ENCODE measurements at places on chromosomes 6 and 20. TPM values are rescaled to one million over a fixed set of nuclear protein-coding genes. Genes with fewer than 3 reads are reported as not detected.

DNA sequence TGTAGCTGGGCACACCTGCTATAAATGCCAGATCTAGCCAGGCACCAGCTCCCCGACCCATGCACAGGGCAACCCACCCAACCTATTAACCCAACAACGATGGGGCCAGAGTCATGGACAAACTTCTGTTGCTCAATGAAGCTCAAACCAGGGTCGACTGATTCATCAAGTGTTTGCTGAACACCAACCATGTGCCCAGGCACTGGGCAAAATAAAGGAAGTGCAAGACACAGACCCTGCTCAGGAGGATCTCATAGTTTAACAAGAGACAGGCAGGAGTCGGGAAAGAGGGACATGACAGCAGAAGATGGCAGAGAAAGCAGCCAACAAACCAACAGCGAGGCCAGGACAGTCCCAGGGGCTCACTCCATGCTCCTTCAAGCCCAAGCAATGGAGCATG lies 18.8 kb downstream of the KCNK5 start:
- H3K4me1 ChIP-seq = no peaks in the 10 kb centered on the region
- no peaks in the 10 kb centered on the region for H3K27me3 ChIP-seq
- no peak overlapping the region for H3K27ac ChIP-seq
- H3K36me3 ChIP-seq = no peaks in the 10 kb centered on the region
- no peak overlapping the region for H3K4me3 ChIP-seq
- DNase-seq = no peak

FGD2 gene
- total RNA-seq = not detected

DNA sequence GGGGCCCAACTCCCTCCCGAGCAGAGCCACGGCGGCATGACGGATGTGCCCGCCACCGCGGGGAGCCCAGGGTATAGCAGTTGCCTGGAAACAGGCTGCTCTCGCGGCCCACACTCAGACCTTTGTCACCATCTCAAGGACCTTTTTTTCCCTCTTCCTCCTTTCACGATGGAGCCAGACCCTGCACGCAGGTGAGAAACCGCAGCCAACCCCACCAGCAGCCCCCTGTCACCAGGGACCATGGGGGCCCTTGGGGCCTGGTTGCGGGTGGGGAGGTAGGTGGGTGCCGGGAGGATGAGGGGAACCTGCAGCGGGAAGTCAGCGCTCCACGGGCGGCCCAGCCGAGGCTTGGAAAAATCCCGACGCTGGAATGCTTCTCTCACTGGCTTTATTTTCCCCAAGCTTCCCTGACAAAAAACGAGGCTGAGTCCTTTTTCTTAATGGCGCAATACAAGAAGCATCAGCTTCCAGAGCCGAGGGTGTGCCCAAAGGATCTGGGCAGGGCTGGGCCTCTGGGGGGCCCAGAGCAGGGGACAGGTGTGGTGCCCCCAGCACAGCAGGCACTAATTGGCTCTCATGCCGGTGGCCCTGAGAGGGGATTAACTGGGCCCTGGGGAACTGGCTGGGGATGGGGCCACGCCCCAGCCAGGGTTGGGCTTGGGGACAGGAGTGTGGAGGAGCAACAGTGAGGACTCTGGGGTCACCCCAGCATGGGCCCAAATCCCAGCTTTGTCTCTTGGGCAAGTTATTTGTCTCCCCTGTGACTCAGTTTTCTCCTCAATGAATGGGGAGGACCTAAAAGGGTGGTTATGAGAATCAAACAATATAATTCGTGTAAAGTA lies 23.9 kb downstream of the NOL4L start:
- H3K4me3 ChIP-seq = no peak overlapping the region
- peaks cover 3% of the 10 kb centered on the region for H3K27me3 ChIP-seq
- no peak for DNase-seq
- no peaks in the 10 kb centered on the region for H3K36me3 ChIP-seq
- no peak overlapping the region for H3K27ac ChIP-seq

GRCh38 chr20:14609328-14610221 lies 272.2 kb upstream of the FLRT3 start:
- H3K36me3 ChIP-seq = no peaks in the 10 kb centered on the region
- no peak for DNase-seq
- H3K27ac ChIP-seq = no peak overlapping the region
- no peaks in the 10 kb centered on the region for H3K4me1 ChIP-seq
- no peaks in the 10 kb centered on the region for H3K27me3 ChIP-seq

DNA sequence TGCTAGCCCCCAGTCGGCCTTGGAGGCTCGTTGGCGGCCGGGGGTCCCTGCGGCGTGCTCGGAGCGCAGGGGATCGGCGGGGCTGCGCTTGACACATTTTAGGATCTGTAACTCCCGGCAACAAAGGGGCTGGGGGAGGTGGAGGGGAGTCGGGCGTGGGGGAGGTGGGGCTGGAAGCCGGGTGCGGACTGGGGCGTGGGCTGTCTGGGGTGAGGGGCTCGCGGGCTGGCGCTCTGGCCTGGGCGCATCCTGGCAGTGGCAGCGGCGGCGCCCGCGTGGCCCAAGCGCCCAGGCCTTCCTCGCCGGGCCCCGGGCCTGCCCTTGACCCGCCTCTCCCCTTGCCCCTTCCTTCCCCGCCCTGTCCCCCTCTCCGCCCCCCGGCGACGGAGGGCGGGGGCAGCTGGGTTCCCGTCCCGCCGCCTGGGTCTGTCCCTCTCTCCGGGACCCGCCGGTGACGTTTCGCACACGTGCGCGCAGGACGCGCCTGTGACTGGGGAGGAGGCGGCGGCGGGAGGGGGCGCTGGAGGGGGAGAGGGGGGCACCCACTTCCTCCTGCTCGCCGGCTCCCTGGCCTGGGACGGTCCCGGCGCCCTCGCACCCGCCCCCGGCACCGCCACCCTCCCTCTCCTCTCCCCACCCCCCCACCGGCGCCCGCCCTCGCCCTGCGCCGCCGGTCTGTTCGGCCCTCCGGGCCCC lies 1.5 kb downstream of the E2F3 start:
- H3K4me3 ChIP-seq = peak overlapping the region; percentile 86
- no peaks in the 10 kb centered on the region for H3K27me3 ChIP-seq
- peak overlapping the region; percentile 84 for H3K27ac ChIP-seq
- 0 out of 2 replicates have a peak, but pooled peaks cover 2% of the 10 kb centered on the region for H3K36me3 ChIP-seq
- no peaks in the 10 kb centered on the region for H3K4me1 ChIP-seq

DNA sequence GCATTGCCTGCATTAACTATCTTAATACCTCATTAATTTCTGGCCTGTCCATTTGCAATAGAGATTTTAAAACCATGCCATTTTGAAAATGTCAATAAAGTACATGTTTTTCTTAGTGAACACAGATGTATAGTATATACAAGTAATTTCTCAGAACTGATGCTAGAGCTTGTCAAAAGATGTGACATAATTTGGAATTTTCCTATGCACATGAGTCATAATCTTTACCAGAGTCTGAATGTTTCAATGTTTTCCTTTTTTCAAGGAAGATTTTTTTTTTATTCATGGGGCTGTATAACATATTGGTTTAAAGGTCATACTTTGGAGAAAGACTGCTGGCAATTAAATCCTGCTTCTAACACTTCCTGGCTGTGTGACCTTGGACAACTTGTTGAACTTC lies 1347.5 kb upstream of the ADGRB3 start:
- no peaks in the 10 kb centered on the region for H3K36me3 ChIP-seq
- H3K27me3 ChIP-seq = no peaks in the 10 kb centered on the region
- DNase-seq = no peak
- H3K27ac ChIP-seq = no peak overlapping the region
- no peak overlapping the region for H3K4me3 ChIP-seq

DNA sequence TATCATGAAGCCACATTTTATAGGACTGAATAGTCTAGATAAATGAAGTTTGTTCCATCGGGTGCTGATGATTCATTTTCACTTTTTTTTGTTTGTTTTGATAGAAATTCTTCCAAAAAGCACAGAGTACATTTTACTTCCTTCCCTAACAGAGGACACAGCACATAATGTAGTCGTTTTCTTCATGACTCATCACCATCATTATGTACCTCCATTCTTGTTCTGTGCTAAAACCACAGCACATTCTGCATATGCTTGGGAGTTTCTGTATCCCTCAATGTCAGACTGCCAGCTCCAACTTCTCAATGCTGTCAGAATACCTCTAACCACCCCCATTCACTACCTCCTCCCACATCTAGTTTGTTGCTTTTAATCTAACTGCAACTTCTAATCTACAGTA lies 1004.9 kb upstream of the ADGRB3 start:
- H3K27ac ChIP-seq = no peak overlapping the region
- no peak overlapping the region for H3K4me3 ChIP-seq
- H3K4me1 ChIP-seq = no peaks in the 10 kb centered on the region
- H3K36me3 ChIP-seq = no peaks in the 10 kb centered on the region
- DNase-seq = peak; percentile 74

ANKRD66 gene
- not detected for total RNA-seq

- H3K27me3 ChIP-seq = peaks cover 3% of the 10 kb centered on the region
- no peak overlapping the region for H3K4me3 ChIP-seq
- DNase-seq = peak; percentile 3
- no peaks in the 10 kb centered on the region for H3K4me1 ChIP-seq
Measured at GRCh38 chr6:786946-787763, 94.2 kb upstream of the EXOC2 start.

DNA sequence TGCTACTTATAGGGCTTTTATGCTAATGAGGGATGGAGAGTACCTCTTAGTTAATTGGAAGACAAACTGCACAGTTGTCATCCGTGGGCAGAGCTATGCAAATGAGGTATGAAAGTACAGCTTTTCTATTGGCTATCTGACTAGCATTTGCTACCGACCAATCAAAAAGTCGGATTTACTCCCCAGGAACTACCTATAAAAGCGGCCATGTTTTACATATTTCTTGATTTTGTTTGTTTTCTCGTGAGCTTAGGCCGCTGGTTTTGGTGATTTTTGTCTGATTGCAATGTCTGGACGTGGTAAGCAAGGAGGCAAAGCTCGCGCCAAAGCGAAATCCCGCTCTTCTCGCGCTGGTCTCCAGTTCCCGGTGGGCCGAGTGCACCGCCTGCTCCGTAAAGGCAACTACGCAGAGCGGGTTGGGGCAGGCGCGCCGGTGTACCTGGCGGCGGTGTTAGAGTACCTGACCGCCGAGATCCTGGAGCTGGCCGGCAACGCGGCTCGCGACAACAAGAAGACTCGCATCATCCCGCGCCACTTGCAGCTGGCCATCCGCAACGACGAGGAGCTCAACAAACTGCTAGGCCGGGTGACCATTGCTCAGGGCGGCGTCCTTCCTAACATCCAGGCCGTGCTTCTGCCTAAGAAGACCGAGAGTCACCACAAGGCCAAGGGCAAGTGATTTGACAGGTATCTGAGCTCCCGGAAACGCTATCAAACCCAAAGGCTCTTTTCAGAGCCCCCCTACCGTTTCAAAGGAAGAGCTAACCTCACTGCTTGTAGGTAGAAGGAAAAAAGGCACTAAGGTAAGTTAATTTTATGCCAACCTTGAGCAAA lies 36.9 kb downstream of the HFE start:
- H3K27ac ChIP-seq = peak overlapping the region; percentile 75
- no peaks in the 10 kb centered on the region for H3K27me3 ChIP-seq
- H3K36me3 ChIP-seq = peaks cover 4% of the 10 kb centered on the region

- DNase-seq = peak; percentile 27
Measured at GRCh38 chr6:127554435-127555006, 22.5 kb upstream of the C6orf58 start.

DNA sequence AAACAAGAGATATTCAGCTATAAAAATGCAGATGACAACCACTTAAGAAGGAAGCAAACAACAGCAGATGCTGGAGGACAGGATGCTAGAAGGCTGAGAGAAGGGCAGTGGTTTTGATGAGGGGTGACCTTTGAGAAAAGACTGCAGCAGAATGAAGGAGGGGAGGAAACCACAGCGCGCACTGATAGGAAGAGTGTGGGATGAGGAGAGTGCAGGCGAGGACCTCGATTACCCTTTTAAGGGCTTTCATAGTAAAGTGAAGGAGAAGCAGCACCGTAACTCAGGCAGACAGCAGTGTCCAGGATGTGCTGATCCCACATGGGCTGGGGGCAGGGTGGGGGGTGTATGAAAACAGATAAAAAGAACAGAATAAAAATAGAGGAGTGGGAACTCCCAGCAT lies 19.2 kb downstream of the ZBTB2 start:
- H3K27ac ChIP-seq = no peak overlapping the region
- H3K36me3 ChIP-seq = peaks cover 16% of the 10 kb centered on the region
- H3K27me3 ChIP-seq = no peaks in the 10 kb centered on the region
- no peaks in the 10 kb centered on the region for H3K4me1 ChIP-seq

GRCh38 chr6:7811441-7811840 lies 85.5 kb downstream of the BMP6 start:
- no peaks in the 10 kb centered on the region for H3K36me3 ChIP-seq
- no peak overlapping the region for H3K4me3 ChIP-seq
- peaks cover 1% of the 10 kb centered on the region for H3K27me3 ChIP-seq
- no peak overlapping the region for H3K27ac ChIP-seq
- DNase-seq = no peak

HLA-DQA1 gene
- total RNA-seq = not detected

SENP6 gene
- total RNA-seq = 48.3 TPM

DNA sequence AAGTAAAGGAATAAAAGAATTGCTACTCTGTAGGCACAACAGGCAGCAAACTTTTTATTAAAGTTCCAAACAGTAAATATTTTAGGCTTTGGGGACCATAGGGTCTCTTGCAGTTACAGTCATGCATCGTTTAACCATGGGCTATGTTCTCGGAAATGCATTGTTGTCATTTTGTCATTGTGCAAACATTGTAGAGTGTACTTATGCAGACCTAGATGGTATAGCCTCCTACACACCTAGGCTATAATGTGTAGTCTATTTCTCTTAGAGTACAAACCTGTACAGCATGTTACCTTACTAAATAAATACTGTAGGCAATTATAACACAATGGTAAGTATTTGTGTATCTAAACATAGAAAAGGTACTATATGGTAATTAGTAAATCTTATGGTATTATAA lies 54.7 kb downstream of the CDS2 start:
- no peaks in the 10 kb centered on the region for H3K27me3 ChIP-seq
- no peak overlapping the region for H3K4me3 ChIP-seq
- H3K27ac ChIP-seq = no peak overlapping the region
- H3K36me3 ChIP-seq = peaks cover 26% of the 10 kb centered on the region
- H3K4me1 ChIP-seq = peaks cover 10% of the 10 kb centered on the region

Measured in IMR-90 (cell line).